Kidney (tissue), 22 donors: ENCODE measurements at places on chromosomes 5 and 9. TPM values are rescaled to one million over a fixed set of nuclear protein-coding genes. Genes with fewer than 3 reads are reported as not detected.

DNA sequence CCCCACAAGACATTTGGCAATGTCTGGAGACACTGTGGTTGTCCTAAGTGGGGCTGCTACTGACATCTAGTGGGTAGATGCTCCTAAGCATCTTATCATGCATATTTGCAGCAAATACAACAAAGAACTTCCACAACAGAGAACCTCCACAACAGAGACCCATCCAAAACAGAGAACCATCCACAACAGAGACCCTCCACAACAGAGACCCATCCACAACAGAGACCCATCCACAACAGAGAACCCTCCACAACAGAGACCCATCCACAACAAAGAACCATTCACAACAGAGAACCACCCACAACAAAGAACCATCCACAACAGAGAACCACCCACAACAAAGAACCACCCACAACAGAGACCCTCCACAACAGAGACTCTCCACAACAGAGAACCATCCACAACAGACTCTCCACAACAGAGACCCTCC lies 32.8 kb downstream of the ARPC5L start:
- DNase-seq: no peak

Gene CATSPER3
- 1.4 TPM for total RNA-seq

Gene EXD3
- 44.5 TPM for total RNA-seq

GRCh38 chr5:172049226-172049796 lies 42.9 kb upstream of the FBXW11 start:
- no peak for DNase-seq

GRCh38 chr5:24804221-24804681 lies 159.5 kb upstream of the CDH10 start:
- DNase-seq: no peak

Gene HACD4
- total RNA-seq: 2.9 TPM

- no peak for DNase-seq
Measured at GRCh38 chr9:110986529-110986928, 51.7 kb downstream of the LPAR1 start.

- no peak for DNase-seq
Measured at GRCh38 chr5:1666221-1666620, 133.4 kb downstream of the MRPL36 start.

Gene SLC12A7
- total RNA-seq: 92.9 TPM

Gene PDCD1LG2
- total RNA-seq: 2.4 TPM

Gene NEUROG1
- total RNA-seq: not detected

GRCh38 chr9:6689893-6690674 lies 44.6 kb upstream of the GLDC start:
- no peak for DNase-seq

Gene SPINK13
- 1.6 TPM for total RNA-seq

GRCh38 chr9:77975036-77975435 lies 56.6 kb downstream of the GNAQ start:
- no peak for DNase-seq

- peak; percentile 88 for DNase-seq
Measured at GRCh38 chr5:74641735-74642542, 1.4 kb upstream of the ENC1 start.

GRCh38 chr5:105350486-105351140 lies 1788.0 kb upstream of the NUDT12 start:
- no peak for DNase-seq

- DNase-seq: peak; percentile 68
Measured at GRCh38 chr9:68997666-68998065, 16.2 kb downstream of the PRKACG start.

Gene ANKS6
- 31.8 TPM for total RNA-seq

DNA sequence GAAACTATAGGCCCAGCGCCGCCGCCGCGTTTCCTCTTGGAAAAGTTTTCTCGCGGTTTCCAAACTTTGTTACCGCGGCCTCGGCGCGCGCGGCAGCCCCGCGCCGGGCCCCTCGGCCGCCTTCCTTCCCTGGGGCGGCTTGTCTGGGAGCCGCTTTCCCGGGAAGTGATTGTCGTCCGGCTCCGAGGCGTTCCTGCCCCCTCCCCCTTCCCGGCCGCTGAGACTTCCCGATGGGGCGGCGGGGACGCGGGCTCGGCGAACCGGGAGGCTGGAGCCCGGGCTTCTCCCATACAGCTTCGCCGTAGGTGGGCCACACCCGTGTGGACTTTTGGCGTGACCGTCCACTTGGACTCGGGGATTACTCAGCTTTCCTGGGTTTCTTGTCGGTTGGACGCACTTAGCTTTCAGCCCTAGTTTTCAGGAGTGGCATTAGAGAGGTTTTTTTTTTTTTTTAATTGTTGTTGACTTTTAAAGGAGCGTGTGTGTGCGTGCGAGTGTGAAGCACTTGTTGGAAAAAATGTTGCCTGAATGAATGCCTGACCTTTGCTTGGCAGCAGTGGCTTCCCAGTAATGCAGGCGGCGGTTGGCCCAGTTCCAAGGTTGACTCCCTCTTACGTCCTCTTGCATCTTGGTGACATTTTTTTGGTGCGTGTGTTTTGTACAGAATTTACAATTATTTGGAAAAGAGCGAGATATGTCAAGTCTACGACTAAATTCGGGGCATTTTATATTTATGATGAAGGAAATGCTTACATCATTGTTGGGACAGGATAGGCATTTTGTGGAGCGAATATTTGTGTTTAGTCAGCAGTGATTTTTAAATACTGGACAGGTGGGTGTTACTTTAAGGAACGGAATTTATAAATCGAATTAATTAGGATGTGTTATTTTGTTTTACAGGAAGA lies 821 bp downstream of the CTNNA1 start:
- DNase-seq: peak; percentile 97

DNA sequence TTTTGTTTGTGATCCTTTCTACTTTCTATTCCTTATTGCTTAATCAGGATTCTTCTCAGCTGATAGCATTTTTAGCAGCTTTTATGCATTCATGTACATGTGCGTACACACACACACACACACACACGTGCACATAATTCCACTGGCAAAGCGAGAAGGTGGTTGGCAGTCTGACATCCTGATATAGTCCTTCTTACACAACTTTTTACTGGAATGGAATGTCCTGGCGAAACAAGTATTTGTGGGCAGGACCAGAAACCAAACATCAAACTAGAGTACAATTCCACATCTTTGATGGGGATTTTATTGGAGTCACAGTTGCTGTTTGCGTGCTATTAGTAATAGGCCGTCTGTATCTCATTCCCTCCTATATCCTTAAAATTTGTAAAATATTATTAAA lies 356.5 kb downstream of the CCDC171 start:
- no peak for DNase-seq

Gene PCDHB9
- 2.4 TPM for total RNA-seq

GRCh38 chr5:37662362-37662761 lies 177.5 kb downstream of the GDNF start:
- DNase-seq: no peak

DNA sequence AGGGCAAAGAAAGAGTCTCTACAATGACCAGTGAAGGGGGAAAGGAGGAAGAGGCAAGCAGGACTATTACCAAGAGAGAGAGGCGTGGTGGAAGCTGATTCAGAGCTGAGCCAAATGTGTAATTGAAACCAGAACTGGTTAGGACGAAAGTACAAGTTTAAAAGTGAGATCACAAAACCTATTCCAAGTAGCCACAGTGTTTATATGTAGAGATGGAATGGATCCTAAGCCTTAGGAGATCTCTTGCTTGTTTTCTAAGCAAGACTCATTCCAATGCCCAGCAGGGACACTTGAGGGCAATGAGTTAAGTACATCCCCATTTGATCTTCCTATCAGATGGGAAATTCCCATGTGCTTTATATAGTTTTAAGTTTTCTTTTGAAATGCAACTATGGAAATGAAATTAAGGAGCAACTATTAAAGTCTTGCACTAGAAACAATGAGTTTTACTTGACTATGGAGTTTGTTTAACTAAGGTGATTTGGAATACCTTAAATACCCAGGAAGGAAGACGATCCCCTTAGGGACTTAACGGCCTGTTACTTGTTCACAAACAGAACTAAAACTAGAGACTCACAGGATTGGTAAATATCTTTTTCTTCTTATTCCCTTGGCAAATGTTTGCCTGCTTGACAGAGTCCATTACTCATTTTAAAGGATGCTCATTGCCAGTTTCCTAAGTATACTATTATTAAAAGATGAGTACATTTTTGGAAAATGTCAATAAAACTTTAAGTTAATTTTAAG lies 51.1 kb upstream of the SNX2 start:
- no peak for DNase-seq

Gene SLC36A3
- total RNA-seq: not detected

- peak; percentile 81 for DNase-seq
Measured at GRCh38 chr5:122311961-122312590, at the start of gene SNCAIP. Gene SNCAIP (plus strand): TSS chr5:122312237. CDS start chr5:122391135, 78,898 bp downstream.

- peak; percentile 49 for DNase-seq
Measured at GRCh38 chr9:127637322-127637847, 25.3 kb downstream of the STXBP1 start.
